Occipital lobe (tissue), 3 donors: ENCODE measurements at places on chromosomes 1 and 21.

DNA sequence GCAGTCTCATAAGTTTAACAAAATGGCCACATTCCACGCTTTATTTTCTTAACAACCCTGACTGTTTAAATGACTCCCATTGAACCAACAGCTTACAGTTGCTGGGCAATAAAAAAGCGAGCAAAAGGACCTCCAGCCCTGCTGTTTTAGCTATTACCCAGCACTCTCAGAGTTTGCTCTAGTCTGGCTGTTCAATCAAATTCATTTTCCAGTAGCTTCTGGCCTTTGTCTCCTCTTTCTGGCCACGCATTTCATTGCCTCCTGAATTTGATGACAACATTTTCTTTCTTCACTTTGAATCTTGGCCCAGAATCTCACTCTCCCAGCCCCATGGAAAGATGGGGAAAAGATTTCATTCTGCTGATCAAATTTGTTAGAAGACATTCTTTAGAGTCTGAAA lies 44.1 kb upstream of the DOCK7 start:
- DNase-seq = no peak

GRCh38 chr1:227255086-227255732 lies 63.1 kb downstream of the CDC42BPA start:
- no peak for DNase-seq

DNA sequence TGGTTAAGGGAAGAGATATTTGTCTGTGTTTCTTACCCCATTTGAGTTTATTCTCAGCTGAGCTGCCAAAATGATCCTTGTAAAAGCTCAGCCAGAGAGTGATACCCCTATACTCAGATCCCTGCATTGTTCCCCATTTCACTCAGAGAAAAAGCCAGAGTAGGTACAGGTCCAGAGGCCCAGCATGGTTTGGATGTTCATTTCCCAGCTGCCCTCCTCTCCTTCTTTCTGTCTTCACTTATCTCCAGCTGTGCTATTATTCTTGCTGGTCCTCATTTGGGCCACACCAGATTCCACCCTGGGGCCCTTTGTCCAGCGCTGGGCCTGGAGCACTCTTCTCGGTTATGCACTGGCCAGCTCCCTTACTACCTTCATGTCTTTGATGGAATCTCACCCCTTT lies 187.7 kb downstream of the CHRM3 start:
- DNase-seq = no peak

DNA sequence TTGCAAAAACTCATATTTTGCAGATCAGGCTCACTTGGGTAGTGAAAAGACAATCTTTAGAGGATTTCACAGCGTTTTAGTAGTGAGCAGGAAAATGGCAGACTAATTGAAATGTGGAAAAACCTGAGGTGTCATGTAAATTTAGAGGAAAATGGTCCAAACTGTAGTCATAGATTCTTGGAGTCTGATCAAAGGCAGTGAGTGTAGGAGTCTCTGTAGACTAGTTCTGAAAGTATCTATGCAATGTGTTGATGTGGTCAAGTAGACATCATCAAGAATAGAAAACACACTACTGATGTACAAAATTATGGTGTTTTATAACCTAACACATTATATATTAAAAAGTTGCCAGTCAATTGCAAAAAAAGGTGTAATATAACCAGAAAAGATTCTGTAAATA lies 143.2 kb upstream of the C1orf105 start:
- DNase-seq = no peak

GRCh38 chr1:17121881-17122280 lies 2.6 kb upstream of the PADI2 start:
- no peak for DNase-seq

- DNase-seq = no peak
Observed at GRCh38 chr1:192516776-192517297, 58.7 kb upstream of the RGS1 start.

- peak; percentile 61 for DNase-seq
Observed at GRCh38 chr1:226738421-226738994, 574 bp downstream of the ITPKB start.

- DNase-seq = no peak
Observed at GRCh38 chr21:36902331-36902730, 64.1 kb downstream of the HLCS start.

DNA sequence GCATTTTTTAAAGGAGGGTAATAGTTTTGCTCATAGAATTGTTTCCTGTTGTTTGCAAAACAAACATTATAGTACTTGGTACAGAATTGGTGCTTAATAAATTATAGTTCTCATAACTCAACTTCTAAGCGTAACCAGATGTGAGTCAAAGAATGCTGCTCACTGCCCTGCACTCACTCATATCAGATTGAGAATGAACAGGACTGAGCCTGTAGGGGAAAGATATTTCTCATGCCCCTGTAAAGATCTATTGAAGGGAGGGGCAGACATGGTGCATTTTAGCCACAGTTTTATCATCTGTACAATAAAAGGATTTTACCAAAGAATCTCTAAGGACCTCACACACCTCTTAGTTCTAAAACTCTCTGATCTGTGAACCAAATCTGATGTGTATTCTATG lies 358.5 kb downstream of the SEC16B start:
- DNase-seq = no peak

GRCh38 chr1:179818260-179818659 lies 59.3 kb downstream of the TOR1AIP2 start:
- DNase-seq = no peak

DNA sequence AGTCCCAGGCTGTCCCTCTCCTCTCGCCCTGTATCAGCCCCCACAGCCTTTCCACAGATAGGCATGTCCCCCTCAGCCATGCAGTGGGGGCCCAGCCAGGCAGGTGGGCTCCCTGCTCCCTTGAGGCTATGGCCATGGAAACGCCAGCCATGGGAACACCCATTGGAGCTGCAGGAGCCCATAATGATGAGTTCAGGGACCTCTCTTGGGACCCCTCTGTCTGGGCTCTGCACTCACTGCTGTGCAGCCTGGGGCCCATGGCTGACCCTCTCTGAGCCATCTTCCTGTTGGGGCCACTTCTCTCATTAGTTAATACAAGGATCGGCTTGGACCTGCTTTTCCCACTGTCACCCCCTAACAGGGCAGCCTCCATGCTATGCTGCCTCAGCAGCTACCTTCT lies 33.2 kb downstream of the WNT3A start:
- no peak for DNase-seq

DNA sequence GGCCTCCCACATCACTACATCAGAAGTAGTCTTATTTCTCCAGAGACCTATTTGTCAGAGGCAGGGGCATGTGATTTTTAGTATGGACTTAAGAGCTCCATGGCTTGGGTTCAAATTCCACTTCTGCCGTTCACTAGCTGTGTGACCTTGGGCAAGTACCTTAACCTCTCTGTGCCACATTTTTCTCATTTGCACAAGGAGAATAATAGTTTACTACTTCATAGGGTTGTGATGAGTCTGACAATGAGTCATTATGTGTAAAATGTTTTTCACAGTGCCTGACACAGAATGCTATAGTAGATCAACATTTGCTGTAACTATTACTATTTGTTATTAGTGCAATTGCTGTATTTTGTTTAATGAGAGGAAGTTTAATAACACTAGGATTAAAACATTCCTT lies 200.6 kb downstream of the PRDM2 start:
- no peak for DNase-seq

GRCh38 chr1:42735477-42736105 lies 4.4 kb downstream of the CLDN19 start:
- DNase-seq = no peak

DNA sequence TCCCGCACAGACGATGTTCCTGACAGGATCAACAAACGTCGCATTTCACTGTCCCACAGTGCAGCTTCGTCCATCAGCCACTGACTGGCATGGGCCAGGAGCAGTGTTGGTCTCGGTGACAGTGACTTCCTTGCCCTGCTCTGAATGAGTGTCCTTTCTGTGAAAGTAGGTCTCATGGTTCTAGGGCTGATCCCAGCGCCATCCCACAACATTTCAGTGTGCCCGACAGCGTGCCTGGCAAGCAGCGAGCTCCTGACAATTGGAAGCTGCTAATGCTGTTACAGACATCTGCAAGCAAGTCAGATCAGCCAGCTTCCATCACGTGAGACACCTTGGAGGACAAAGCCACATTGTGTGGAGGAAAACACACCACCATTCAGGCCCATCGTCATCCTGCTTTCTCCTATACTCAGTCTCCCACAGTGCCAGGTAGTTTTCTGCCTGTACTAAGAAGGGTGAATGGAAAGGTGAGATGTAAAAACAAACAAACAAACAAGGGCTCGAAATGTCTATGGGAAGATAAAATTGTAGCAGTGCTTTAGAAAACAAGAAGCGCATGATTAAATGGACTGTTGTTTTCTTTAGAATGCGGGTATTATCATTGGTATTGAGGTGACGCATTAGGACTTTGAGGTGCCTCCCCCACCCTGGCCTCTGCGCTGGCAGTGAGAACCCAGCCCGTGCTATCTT lies 21.9 kb downstream of the ERRFI1 start:
- peak; percentile 42 for DNase-seq

GRCh38 chr1:6625584-6626149 lies 999 bp downstream of the THAP3 start:
- no peak for DNase-seq

DNA sequence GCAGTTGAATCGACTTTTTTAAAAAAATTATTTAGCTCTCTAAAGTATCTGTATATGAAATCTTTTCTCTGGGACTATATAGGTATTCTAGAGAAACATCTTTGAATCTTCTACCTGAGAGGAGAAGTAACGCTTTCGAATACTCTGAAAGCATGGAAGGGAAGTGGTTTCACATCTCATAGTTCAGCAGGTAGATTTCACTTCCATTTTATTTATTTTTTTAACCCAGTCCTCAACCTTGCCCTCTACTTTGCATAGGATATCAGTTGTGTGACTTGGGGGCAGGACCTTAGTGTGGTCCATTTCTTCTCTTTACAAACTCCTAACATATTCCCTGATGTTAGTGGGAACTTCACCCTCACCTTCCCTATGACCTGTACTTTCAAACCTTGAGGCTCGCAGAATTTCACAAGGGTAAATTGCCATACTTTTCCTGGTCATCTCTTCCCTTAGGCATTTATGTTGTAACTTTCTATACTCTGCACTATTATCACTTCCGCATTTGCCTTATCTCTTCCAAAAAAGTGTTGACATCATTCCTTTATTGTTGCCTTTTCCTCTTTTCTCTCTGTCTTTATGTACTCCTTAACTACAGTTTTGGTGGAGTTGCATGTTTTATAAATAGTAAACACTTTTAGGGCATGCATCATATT lies 1208.5 kb upstream of the ADGRL4 start:
- DNase-seq = no peak

- DNase-seq = no peak
Observed at GRCh38 chr21:36730291-36731281, 31.7 kb downstream of the SIM2 start.

GRCh38 chr1:56284928-56285327 lies 294.4 kb downstream of the PLPP3 start:
- no peak for DNase-seq

GRCh38 chr1:87224201-87224600 lies 104.5 kb upstream of the LMO4 start:
- DNase-seq = no peak

DNA sequence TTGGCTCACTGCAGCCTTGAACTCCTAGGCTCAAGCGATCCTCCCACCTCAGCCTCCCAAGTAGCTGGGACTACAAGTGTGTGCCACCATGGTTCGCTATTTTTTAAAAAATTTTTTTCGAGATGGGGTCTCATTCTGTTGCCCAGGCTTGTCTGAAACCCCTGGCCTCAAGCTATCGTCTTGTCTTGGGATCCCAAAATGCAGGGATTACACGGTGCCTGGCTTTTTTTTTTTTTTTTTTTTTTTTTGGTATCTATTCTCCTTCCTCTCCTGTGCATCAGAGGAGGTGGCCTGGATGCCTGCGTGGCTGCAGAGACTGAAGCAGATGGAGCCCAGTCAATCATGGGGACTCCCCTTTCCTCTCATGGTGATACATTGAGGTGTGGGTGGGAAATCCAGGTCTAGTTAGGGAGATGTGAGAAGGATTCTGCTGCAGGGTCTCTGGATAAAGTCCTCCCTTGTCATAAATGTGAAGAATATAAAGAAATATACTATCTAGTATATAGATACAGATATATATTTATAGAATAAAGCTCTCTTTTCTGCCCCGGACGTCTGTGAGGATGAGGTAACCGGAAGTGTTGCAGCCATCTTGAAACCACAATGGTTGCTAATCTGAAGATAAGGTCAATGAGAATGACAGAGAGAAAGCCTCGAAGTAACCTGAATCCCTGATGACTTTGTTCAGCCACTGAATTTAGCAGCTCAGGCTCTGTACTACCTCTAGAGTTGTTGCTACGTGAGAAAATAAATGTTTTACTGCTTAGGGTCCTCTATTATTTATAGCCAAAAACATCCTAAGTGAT lies 19.5 kb upstream of the RGSL1 start:
- DNase-seq = no peak

GRCh38 chr1:155776414-155776813 lies 80.6 kb downstream of the GON4L start:
- DNase-seq = no peak

- DNase-seq = peak; percentile 27
Observed at GRCh38 chr1:246214708-246215509, 292.2 kb downstream of the SMYD3 start.

DNA sequence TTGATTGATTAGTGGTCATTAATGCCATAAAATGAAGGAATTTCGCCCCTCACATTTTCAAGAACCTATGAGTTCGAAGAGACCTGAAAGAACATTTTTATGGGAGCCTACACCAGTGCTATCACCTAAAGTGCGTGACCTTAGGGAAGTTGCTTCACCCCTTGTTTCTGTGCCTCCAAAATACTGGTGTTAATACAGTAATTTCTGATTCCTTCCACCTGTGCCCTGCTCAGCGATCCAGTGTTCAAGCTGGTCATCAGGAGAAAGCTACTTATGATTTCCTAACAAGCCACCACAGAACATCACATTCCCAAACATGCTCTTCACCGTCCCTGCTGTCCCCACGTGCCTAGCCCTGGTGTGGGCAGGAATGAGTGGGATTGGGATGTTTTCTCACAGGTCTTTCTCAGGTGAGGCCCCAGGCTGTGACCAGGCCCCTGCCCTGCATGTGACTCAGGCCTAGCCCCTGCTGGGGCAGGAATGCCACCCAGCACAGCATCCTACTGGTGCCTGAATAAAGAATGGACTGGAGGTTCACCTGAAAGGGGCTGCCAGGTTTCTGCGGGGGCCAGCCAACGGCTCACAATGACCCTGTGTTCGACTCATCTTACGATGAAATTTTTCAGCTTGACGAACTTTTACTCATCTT lies 60.3 kb downstream of the CD247 start:
- DNase-seq = no peak

DNA sequence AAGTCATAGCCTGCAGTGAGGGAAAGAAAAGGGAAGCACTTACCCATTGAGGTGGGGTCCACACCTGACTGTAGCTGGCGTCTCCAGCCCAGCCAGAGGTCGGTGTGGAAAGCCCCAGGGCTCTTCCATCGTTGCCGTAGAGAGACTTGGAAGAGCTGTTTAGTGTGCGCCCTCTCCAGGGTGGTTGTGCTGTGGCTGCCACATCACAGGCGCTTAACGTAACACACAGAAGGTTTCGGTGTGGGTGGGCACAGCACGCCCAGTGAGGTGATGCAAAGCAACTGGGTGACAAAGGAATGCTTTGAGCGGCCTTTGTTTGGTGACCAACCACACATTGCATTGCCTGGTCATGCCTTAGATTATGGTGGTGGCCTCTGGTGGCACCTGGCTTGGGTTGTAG lies 36.8 kb upstream of the KIF1B start:
- DNase-seq = no peak
